ENCODE measurements at places on chromosomes 12 and 14. TPM values are rescaled to one million over a fixed set of nuclear protein-coding genes. Genes with fewer than 3 reads are reported as not detected.

RDH16 gene
- total RNA-seq: 0.79 TPM

KCNH5 gene
- total RNA-seq: not detected

PRPH gene
- total RNA-seq: not detected

DNA sequence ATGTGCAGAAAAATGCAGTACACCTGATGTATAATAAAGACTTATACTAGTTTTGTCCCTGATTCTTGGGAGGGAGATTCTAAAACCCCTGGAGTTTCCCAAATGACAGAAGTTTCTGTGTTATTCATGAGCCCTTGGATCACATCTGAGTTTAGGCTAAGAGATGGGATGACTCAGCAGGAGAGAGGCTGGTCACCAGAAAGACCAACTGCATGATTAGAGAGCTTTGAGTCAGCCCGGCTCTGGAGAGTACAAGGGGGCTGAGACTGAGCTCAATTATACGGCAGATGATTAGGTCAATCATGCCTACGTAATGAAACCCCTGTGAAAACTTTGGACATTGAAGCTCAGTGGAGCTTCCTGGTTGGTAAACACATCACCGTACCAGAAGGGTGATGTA is 174.2 kb downstream of the SSPN start:
- no peaks in the 10 kb centered on the region for H3K27me3 ChIP-seq
- H3K36me3 ChIP-seq: no peaks in the 10 kb centered on the region
- no peaks in the 10 kb centered on the region for H3K4me1 ChIP-seq
- no peak overlapping the region for H3K27ac ChIP-seq
- DNase-seq: no peak
- no peak overlapping the region for H3K4me3 ChIP-seq

DNA sequence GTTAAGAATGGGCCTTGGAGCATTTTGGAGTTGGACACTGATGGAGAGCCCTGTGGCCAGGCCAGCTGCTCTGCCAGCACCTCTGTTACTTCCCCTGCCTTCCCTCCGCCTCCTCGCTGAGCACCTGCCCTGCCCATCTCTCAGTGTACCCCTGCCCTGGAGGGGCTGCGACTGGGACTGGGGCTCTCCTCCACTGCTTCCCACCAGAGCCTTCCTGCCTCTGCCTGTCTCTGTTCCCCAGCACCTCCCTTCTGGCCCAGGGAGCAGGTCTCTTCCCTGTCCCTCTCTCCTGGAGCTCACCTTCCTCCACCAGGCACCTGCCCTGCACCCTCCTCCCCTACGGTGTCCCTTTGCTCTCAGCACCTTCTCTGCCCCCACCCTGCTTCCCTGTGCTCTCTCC is 62.1 kb downstream of the WDR20 start:
- DNase-seq: no peak
- peaks cover 24% of the 10 kb centered on the region for H3K4me1 ChIP-seq

DNA sequence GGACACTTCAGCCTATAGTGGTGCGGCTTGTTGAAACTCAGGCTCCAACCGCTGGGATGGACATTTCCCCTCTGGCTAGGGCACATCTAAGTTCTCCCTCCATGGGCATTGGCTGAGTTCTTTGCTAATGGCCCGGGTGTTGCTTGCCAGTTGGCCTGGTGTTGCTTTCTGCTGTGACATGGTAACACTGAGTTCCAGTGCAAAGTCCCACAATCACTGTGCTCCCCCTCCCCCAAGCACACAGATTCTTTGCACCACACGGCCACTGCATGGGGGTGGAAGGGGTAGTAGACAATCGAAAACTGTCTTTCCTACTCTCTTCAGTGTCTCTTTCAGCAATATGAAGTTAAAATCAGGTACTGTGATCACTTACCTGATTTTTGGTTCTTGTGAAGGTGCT is 308.2 kb downstream of the FUT8 start:
- H3K27ac ChIP-seq: no peak overlapping the region
- no peak for DNase-seq
- H3K36me3 ChIP-seq: peaks cover 12% of the 10 kb centered on the region
- H3K27me3 ChIP-seq: no peaks in the 10 kb centered on the region
- peaks cover 11% of the 10 kb centered on the region for H3K4me1 ChIP-seq

GRCh38 chr12:113464452-113464775 is 7.3 kb downstream of the LHX5 start:
- no peak for DNase-seq
- H3K4me1 ChIP-seq: peaks cover 27% of the 10 kb centered on the region
- peaks cover 22% of the 10 kb centered on the region for H3K27me3 ChIP-seq
- no peaks in the 10 kb centered on the region for H3K36me3 ChIP-seq
- H3K4me3 ChIP-seq: no peak overlapping the region
